ENCODE measurements at places on chromosomes 12 and 14.
A peak's percentile ranks its signal among the peaks of the same experiment; 100 is the strongest.

GRCh38 chr14:22627506-22628263 lies 16.5 kb downstream of the OR6J1 start:
- DNase-seq = no peak

- no peak for DNase-seq
Measured at GRCh38 chr12:123966596-123966995, 6.0 kb downstream of the CCDC92 start.

- DNase-seq = no peak
Measured at GRCh38 chr12:52578469-52578868, 4.8 kb upstream of the KRT74 start.

DNA sequence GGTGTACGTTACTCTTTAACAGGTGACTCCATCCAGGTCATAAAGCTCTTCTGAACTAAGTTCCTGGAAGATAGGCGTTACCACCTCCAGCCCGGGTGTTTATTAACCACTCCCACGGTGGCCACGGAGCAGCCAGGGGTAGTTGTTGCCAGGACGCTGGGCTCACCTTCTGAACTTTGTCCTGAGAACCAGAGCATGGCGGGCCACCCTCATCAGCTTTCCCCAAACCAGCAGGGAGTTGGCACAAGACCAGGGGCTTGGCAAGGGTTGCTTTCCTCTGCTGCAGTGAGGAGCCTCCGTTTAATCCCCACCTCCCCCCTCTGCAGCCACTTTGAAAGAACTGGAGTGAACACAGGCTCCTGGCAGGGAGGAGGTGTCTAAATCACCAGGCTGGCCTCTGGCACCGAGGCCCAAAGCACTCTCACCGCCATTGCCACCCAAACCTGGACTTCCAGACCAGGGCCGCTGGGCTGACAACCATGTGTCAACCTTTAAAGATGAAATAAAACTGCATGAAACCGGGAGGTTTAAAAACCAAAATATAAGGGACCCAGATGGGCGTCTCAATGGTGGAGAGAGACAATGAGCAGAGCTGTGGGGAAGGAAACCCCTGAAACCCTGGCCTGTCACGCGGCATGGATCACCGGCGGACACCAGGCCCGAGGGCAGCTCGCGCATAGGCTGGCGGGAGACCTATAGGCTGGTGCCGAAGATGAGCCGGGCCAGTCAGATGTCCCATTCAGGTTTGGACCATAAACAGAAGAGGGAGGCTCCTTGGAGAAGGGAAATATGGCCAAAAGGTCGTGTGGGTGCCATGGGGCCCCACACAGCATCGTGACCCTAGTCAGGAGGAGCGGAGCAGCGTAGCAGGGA lies 30.9 kb upstream of the TDRD9 start:
- no peak for DNase-seq

DNA sequence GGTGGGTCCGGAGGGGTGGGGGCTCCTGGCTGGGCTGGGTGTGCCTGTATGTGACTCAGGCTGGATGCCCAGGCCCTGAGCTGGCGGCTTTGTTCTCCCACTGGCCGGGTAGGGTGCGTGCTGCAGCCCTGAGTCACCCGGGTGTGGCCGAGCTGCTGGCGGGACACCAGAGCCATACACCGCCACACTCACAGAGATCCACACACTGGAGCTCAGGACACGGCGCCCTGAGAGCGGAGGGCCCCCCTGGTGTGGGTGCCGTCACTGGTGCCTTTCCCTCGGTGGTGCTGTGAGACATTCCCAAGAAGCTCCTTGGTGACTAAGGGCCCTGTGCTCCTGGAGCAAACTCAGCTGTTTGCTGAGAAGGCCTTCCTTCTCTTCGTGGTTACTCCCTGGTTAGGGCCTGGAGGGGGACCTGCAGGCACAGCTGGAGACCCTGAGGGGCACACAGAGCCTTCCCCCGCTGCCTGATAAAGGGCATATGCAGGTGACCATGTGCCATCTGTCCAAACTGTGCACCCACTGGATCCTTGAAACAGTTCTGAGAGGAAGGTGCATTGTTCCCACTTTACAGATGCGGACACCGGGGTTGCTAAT lies 44.3 kb downstream of the KRT80 start:
- DNase-seq = no peak

DNA sequence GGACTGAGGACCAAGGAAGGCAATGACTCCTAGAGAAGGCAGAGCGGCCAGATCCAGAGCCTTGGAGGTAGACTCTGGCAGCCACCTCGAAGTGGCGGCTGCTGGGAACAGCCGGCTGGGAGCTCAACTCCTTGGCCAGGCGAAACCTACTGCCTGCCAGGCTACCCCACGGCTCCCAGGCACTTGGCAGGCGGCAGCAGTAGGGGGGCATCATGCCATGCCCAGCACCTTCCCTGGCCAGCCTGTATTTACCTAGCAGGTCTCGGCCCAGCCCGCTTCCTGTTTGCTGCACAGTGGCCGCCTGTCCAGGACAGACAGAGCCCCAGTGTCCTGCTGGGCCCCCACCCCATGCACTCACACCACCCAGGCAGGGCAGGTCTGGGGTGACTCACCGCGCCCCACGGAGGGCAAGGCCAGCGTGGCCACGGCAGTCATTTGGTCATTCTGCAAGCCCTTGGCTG lies 10.2 kb downstream of the TRPV4 start:
- no peak for DNase-seq

DNA sequence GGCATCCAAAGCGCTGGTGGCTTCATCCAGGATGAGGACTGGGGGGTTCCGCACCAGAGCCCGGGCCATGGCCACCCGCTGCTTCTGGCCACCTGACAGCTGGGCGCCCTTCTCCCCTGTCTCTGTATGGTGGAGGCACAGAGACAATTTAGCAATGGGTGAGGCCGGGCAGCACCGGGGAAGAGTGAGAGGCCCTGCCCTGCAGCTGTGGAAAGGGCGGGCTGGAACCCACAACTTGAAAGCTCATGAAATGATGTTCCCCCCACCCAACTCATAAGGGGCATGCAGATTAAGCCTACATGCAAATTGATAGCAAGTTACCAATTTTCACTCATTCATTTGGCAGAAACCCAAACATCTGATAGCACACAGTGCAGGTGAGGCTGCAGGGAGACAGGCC lies 34.1 kb downstream of the ABCB9 start:
- DNase-seq = no peak

DNA sequence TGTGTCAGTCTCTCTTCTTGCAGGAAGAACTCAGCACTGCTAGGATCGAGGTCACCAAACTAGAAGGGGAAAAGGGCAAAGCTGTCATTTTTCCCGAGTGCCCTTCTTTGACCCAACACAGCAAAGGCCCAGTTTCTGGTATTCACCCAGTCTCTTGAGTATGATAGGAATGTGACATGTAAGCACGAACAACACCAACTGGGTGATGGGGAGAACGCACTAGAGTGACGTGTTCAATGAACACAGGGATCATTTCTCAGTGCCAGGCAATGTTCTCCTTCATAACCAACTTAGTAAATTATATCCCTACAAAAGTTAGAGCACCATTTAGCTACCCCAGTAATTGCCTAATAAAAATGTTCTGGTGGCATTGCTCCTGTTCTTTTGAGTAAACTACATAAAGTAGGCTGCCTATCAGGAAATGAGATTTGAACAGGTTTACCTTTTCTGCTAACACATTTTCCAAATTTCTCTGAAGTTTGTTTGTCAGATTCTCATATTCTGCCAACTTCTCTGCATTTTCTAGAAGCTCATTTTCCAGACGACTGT lies 64.5 kb downstream of the NIN start:
- no peak for DNase-seq

- DNase-seq = peak; percentile 92
Measured at GRCh38 chr14:105481886-105482457, 4.7 kb upstream of the CRIP1 start.

DNA sequence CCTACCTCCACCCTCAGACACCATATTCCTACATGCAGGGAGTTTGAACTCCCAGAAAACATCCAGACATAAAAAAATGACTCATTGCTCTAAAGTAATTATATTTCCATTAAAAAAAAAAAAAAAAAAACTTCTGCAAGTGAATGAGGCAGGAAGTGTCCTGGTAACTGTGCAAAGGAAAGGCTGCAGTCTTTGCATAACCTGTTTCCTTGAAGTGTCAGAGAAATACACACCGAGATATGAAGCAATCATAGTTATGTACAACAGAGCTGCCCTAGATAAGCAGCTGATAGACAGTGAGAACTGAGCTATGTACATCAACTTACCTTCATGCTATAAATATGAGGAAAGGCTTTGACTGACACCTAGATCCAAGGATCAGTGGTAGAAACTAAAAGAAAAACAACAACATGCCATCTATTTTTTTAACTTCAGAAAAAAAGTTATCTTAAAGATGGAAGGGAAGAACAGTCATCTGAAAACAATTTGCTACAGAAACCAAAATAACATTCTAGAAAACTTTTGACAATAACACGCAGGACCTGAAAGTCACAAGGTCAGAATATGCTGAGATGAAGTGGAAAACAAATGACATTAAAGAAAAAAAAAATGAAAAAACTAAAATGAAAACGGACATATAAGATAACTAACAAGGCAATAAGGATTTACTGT lies 263.2 kb downstream of the SEC23A start:
- DNase-seq = no peak

GRCh38 chr12:109092497-109093021 lies 713 bp downstream of the ALKBH2 start:
- DNase-seq = no peak

Data from SHP77 (cell line).